ENCODE measurements at places on chromosomes 3 and 15. TPM values are rescaled to one million over a fixed set of nuclear protein-coding genes. Genes with fewer than 3 reads are reported as not detected.
A peak's percentile ranks its signal among the peaks of the same experiment; 100 is the strongest.

DNA sequence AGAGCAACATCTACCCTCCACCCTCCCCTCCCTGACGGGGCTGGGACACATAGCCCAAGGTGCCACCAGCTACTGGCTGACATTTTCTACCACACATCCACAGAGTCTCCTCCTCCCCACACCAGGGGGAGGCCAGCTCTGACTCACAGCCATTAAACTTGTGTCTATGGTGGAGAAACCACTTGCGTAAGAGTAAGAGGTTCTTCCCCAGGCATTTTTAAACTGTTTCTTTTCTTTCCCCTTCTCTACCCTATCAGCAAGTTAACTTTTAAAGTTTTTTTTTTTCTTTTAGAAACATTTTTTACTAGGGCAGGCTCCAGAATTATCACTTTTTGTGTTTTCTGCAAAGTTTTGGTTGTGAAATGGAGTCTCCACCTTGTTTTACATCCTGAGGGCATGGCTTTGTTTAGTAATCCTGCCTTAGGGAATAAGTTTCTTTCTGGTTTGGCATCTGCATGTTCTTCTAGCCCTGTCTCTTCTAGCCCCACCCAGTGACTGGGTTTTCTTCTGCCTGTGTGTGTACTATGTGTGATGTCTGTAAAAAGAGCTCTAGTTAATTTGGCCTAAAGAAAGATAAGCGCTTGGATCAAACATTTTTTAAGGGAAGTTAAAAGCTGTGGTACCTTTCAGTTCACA is 148.8 kb upstream of the GADL1 start:
- no peaks in the 10 kb centered on the region for H3K4me1 ChIP-seq
- H3K27me3 ChIP-seq = no peaks in the 10 kb centered on the region
- H3K27ac ChIP-seq = no peak overlapping the region
- H3K36me3 ChIP-seq = no peaks in the 10 kb centered on the region
- no peak overlapping the region for H3K4me3 ChIP-seq
- DNase-seq = peak; percentile 20

Gene NR1I2
- total RNA-seq = not detected

Gene FSIP1
- 0.22 TPM for total RNA-seq

Gene FBLN2
- total RNA-seq = 185 TPM

Gene CFAP91
- 14.3 TPM for total RNA-seq

Measured in tibial nerve (tissue), 4 donors.